Activated CD4-positive, alpha-beta T cell treated with anti-CD3 and anti-CD28 coated beads for 4 hours (primary cell): ENCODE measurements at places on chromosomes 4 and X.

DNA sequence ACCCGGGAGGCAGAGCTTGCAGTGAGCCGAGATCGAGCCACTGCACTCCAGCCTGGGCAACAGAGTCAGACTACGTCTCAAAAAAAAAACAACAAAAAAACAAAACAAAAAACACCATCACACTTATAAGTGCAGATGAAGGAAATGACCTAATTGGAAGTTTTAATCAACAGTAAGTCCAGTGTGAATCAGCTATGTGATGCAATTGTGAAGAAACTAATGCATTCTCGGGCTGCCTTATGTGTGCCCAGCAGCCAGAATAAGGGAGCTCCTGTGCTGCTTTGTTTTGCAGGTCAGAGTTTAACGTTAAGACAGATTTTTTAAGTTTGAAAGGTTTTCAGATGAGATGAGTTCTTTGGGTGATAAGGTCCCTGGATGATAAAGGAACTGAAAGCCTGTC, 10.8 kb downstream of the DAPP1 start:
- DNase-seq, result no peak

DNA sequence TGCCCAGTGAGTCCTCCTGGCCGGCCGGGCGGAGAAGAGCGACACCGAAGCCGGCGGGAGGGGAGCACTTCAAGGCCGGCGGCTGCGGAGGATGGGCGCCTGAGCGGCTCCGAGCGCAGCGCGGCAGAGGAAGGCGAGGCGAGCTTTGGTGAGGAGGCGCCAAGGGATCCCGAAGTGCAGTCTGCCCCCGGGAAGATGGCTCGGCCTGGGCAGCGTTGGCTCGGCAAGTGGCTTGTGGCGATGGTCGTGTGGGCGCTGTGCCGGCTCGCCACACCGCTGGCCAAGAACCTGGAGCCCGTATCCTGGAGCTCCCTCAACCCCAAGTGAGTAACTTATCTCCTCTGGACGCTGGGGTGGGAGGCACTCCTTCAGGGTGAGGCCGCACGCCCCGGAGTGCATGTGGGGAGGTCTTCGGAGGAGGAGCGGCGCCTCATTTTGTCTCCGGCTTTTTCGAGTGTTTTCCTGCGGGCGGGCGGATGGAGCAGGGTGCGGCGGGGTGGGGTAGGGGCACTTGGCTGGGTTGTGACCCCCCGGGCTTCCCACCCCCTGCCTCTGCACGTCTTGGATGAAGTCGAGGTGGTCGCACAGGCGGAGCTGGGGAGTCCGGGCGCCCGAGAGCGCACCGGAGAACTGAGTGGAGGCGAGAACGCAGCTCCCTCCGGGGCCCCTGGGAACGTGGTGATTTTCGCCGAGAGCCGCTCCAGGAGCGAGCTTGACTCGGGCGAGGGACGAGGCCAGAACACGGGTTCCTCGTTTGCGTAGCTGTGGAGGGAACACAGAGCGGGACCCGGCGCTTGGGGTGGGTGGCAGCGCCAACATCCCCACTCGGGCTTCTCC, 979 bp downstream of the EFNB1 start:
- peak; percentile 8 for DNase-seq

- no peak for DNase-seq
Observed at GRCh38 chr4:55343887-55344286, 2.2 kb upstream of the SRD5A3 start.

GRCh38 chr4:109873791-109874514, 26.0 kb downstream of the LRIT3 start:
- no peak for DNase-seq

- no peak for DNase-seq
Observed at GRCh38 chr4:24913119-24913485, 260 bp upstream of the CCDC149 start.

DNA sequence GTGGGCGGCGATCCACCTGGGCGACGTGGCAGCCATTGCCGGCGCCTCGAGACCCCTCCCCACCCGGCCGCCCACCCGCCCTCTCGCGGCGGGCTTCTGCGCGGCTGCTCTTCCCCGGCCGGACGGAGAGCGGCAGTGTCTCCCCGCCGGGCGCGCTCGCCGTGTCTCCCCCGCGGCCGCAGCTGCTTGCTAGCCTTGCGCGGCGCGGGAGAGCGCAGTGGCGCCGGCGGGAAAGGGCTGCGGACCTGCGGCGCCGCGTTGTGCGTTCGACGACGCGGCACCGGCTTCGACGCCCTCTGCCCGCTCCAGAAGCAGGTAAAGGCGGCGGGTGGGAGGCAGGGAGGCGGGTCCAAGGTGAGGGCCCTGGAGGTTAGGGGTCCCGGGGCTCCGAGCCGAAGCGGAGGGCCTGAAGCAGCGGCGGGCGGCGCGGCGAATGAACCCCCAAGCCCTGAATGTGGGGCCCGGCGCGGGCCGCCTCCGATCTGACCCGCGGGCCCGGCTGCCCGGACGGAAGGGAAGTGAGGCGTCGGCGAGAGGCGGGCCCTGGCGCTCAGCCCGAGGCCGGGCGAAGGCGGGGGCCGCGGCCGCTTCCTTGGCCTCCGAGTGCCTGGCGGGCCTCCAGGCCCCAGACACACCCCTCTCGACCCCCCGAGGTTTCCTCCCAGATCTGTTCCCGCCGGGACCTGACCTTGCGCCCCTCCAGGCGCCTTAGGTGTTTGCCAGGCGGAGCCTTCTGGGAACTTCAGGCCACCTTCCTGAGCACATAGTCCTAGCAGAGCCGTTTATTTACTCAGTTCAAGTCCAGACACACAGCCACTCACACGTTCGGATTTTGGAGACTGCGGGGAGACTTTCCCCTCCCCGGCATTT, at the start of gene N4BP2:
Gene N4BP2 (plus strand): TSS at position 135 of the 870 bp plus-strand sequence. CDS start 40,491 bp downstream, outside the sequence.
- peak; percentile 66 for DNase-seq
